IPS DF 6.9 (cell line): ENCODE measurements at places on chromosomes 6 and 20.

GRCh38 chr20:14521016-14521415, 183.6 kb upstream of the FLRT3 start:
- H3K27ac ChIP-seq = no peak overlapping the region
- no peak overlapping the region for H3K4me3 ChIP-seq
- no peaks in the 10 kb centered on the region for H3K27me3 ChIP-seq
- no peaks in the 10 kb centered on the region for H3K36me3 ChIP-seq
- DNase-seq = no peak

- H3K27me3 ChIP-seq = no peaks in the 10 kb centered on the region
- DNase-seq = no peak
- H3K27ac ChIP-seq = no peak overlapping the region
- H3K4me3 ChIP-seq = no peak overlapping the region
- no peaks in the 10 kb centered on the region for H3K4me1 ChIP-seq
- H3K36me3 ChIP-seq = no peaks in the 10 kb centered on the region
Measured at GRCh38 chr6:72724545-72724944, 102.7 kb downstream of the KCNQ5 start.

DNA sequence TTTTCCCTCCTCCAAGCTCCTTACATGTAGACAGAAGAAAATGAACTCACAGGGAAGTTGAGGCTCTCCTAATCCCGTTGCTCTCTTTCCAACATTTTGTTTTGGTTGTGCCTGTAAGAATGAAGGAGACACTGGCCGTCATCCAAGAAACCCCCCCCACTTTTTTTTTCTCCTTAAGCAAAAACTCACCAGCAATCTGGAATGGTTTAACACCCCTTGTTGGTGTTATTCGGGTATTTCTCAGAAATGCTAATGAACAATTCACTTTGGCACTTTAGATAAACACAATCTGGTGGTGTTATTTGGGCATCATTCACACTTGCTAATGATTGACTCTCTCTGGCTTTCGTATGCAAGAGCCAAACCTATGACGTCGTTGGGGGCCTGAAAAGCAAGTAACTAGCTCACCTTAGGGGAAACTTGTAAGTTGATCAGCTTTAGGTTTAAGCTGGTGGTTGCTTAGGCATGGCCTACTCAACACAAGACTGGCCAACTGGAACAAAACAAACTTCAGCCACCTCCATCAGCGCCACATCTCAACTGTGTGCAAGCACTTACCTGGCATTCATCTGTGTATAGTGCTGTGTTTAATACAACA, 24.3 kb upstream of the OLIG3 start:
- H3K27me3 ChIP-seq = no peaks in the 10 kb centered on the region
- no peak overlapping the region for H3K4me3 ChIP-seq
- no peak for DNase-seq
- H3K4me1 ChIP-seq = peaks cover 4% of the 10 kb centered on the region; the same call in 1 of the 2 replicates
- no peak overlapping the region for H3K27ac ChIP-seq
- no peaks in the 10 kb centered on the region for H3K36me3 ChIP-seq

DNA sequence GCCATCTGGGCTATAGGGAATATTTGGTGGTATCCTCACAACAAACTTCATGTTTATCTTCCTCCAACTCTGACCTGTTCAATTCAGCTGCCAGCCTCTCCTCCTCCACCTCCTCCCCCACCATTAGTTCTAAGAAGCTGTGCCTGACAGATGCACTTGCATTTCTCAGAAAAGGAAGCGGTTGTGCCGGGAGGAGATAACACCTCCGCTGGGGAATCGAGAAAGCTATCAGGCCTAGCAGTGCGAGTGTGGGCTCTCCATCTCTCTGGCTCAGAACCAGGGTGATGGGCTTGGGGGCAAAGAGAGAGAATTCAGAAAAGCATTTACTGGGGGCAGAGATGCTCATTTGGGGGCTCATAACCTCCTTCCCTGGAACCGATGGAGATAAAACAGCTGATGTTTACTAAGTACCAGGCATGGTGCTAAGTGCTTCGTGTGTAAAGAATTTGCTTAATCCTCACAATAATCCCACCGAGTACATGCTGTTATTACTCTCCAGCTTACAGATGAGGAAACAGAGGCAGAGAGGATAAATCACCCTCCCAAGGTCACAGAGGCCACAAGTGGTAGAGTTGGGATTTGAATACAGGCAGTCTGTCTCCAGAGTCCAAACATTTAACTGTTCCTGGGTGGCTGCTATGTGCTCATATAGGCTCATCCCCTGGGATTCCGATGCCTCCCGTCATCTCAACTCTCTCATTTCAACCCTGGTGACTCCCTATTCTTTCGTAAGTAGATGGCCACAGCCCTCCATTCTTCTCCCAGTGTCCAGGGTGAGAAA, 38.3 kb downstream of the COX4I2 start:
- no peak overlapping the region for H3K27ac ChIP-seq
- H3K4me3 ChIP-seq = no peak overlapping the region

DNA sequence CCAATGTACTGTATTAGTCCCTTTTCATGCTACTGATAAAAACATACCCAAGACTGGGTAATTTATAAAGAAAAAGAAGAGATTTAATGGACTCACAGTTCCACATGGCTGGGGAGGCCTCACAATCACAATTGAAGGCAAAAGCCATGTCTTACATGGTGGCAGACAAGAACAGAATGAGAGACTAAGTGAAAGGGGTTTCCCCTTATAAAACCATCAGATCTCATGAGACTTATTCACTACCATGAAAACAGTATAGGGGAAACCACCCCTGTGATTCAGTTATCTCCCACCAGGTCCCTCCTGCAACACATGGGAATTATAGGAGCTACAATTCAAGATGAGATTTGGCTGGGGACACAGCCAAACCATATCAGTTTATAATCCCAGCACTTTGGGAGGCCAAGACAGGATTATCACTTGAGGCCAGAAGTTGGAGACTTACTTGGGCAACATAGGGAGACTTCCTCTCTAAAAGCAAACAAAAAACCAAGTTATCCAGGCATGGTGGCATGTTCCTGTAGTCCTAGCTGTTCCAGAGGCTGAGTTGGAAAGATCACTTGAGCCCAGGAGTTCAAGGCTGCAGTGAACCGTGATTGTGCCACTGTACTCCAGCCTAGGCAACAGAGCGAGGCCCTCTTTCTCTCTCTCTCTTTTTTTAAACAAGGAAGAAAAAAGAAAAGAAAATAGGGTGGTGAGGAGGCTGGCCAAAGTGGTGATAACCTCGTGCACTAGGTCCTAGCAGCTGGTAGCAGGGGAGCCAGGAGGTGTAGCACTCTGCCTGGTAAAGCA, 22.9 kb upstream of the DDR1 start:
- DNase-seq = no peak
- no peaks in the 10 kb centered on the region for H3K4me1 ChIP-seq
- no peaks in the 10 kb centered on the region for H3K36me3 ChIP-seq
- no peak overlapping the region for H3K4me3 ChIP-seq
- H3K27ac ChIP-seq = no peak overlapping the region

GRCh38 chr20:51736947-51737346, 31.2 kb downstream of the ATP9A start:
- no peak for DNase-seq
- H3K27me3 ChIP-seq = no peaks in the 10 kb centered on the region
- H3K36me3 ChIP-seq = no peaks in the 10 kb centered on the region; the same call in 1 of the 2 replicates

DNA sequence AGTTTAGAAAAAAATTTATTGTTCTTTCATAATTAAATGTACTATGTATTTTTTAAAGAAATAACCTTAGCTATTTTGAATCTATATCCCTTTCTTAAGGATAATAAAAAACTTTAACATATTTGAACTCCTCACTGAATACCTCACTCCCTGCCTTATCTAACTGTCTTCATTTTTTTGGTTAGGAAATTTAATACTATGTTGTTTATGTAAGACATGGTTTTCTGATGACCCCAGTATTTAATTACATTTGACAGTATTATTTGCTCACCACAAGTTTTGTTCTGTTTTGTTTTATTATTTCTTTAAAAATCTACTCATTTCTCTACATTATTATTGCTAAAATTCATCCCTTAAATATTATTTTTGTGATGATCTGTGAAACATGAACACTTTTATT, 394.4 kb upstream of the ADGRB3 start:
- H3K27me3 ChIP-seq = no peaks in the 10 kb centered on the region
- no peaks in the 10 kb centered on the region for H3K36me3 ChIP-seq
- H3K27ac ChIP-seq = no peak overlapping the region
- DNase-seq = no peak
- H3K4me1 ChIP-seq = no peaks in the 10 kb centered on the region

- H3K27me3 ChIP-seq = no peaks in the 10 kb centered on the region
- no peak overlapping the region for H3K4me3 ChIP-seq
- no peak for DNase-seq
- no peaks in the 10 kb centered on the region for H3K36me3 ChIP-seq
- H3K4me1 ChIP-seq = no peaks in the 10 kb centered on the region
Measured at GRCh38 chr6:81997090-81997926, 244.8 kb upstream of the TENT5A start.

DNA sequence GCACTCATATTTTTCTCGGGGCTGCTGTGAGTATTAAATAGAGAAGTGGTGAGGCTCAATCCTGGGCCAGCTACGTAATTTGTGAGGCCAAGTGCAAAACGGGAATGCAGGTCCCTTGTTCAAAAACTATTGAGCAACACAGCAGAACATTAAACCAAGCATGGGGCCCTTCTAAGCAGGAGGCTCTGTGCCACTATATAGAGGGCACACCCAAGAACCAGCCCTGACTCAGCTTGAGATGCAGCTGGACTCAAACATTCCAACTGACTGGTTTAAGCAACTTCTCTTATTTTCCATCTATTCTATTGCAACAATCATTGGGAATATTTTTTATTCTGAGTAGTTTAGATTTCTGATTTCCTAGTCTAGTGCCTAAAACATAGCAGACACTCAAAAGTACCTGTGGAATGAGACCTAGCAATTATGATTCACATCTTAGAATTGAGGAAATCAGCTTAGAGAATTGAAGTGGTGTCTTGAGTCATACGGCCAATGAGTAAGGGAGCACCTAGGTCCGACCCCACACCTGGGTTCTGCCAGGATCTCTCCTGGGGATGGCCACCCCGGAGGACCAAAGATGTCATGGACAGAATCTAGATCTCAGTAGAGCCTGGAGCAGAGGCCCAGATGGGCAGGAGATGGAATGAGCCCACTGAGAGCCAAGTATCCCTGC, 1.3 kb downstream of the SIRPB2 start:
- H3K27ac ChIP-seq = no peak overlapping the region
- no peaks in the 10 kb centered on the region for H3K27me3 ChIP-seq
- no peak for DNase-seq
- no peaks in the 10 kb centered on the region for H3K36me3 ChIP-seq

DNA sequence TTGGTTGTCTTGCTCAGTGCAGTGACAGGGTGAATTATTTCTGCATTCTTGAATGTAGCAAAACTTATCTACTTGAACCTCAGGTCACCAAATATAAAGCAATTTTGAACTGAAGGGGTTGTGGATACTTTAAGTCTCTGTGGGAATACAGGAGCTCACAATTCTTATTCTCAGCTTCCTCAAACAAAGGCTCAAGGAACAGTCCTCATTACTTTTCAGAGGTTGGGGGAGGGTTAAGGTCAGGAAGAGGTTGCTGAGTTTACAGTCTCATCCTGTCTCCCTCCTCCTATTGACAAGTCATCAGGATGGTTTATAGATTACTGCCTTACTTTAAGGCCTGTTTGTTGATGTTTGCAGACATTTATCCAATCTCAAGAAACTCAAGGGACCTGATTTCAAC, 143.6 kb upstream of the SPACA1 start:
- H3K27me3 ChIP-seq = no peaks in the 10 kb centered on the region
- DNase-seq = no peak
- H3K4me1 ChIP-seq = no peaks in the 10 kb centered on the region; the same call in 1 of the 2 replicates
- H3K27ac ChIP-seq = no peak overlapping the region
- no peak overlapping the region for H3K4me3 ChIP-seq

- H3K36me3 ChIP-seq = no peaks in the 10 kb centered on the region
- DNase-seq = no peak
- H3K27ac ChIP-seq = no peak overlapping the region
- H3K27me3 ChIP-seq = no peaks in the 10 kb centered on the region
- H3K4me3 ChIP-seq = no peak overlapping the region
Measured at GRCh38 chr20:8974009-8974708, 94.7 kb upstream of the PLCB4 start.

DNA sequence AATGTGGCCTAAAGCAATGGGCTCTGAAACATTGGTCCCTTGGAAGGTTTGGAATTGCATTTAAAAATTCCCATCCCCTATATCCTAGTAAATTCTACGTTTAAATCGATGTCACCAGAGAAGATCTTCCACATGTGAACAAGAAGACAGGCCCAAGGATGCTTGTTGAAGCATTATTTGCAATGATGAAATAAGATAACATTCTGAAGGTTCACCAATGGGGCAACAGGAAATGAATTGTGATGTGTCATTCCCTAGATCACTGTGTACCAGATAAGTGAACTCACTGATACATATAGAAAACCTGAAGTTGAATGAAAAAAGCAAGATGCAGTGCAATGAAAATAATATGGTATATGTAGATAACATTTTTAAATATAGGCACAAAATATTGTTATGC, 464.3 kb upstream of the BTBD3 start:
- no peaks in the 10 kb centered on the region for H3K27me3 ChIP-seq
- DNase-seq = no peak
- H3K4me1 ChIP-seq = no peaks in the 10 kb centered on the region
- no peak overlapping the region for H3K27ac ChIP-seq

DNA sequence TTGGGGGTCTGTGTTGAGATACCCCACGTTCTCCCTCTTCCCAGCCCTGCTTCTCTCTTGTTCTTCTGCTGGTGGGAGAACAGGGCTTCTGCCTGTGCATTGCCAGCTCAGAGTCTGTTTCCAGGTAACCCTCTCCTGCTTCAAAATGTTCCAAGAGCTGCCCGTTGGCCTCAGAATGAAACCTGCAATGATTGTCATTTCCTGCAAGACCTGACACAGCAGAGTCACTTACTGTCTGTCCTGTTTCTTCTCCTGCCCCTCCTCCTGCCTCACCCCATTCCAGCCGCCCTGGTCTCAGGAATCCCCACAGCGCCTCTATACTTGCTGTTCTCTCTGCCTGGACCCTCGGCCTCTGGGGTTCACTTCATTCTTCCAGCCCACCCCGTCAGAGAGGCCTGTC, 81.4 kb upstream of the ARID1B start:
- H3K36me3 ChIP-seq = no peaks in the 10 kb centered on the region
- no peak for DNase-seq

DNA sequence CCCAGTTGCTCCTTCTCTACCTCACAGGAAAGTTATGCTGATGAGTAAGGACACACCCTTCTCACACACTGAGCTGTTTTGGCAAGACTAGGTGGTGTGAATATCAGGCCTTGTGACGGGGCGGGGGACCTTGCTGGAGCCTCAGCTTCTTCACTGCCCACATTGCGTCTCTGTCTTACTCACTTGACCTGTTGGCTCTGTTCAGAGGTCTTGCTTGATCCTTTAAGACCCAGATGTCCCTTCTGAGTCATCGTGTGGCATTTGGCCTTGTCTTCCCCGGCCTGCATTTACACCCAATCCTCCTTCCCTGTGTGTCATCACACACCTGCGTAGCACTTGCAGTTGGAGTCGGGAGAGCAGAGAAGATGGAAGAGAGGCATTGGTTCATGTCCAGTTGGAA, 8.3 kb upstream of the PRND start:
- H3K27ac ChIP-seq = no peak overlapping the region
- no peaks in the 10 kb centered on the region for H3K4me1 ChIP-seq
- DNase-seq = no peak
- no peaks in the 10 kb centered on the region for H3K36me3 ChIP-seq
- H3K4me3 ChIP-seq = no peak overlapping the region

GRCh38 chr6:7802662-7803061, 76.8 kb downstream of the BMP6 start:
- no peaks in the 10 kb centered on the region for H3K36me3 ChIP-seq
- DNase-seq = no peak
- no peaks in the 10 kb centered on the region for H3K27me3 ChIP-seq

GRCh38 chr20:57652606-57653545, 32.6 kb upstream of the ZBP1 start:
- no peaks in the 10 kb centered on the region for H3K27me3 ChIP-seq
- H3K4me3 ChIP-seq = no peak overlapping the region
- H3K4me1 ChIP-seq = no peaks in the 10 kb centered on the region
- H3K27ac ChIP-seq = no peak overlapping the region
- peaks cover 17% of the 10 kb centered on the region for H3K36me3 ChIP-seq
